ENCODE measurements at places on chromosomes 1 and 21.

DNA sequence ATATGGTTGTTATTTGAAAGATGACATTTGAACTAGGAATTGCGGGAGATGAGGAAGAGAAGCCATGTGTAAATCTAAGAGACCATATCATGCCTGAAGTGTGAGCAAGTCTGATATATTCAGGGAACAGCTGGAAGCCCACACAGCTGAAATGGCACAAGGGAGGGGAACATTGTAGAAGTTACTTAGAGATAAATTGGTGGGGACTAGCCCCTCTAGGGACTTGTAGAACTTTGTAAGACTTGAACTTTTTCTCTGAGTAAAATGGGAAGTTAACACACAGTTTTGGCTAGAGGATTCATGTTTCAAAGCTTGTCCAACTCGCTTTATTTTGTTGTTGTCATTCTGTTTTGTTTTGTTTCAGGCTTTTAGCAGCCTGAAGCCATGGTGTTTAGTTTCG is 216.4 kb downstream of the FMN2 start:
- DNase-seq = no peak

- no peak for DNase-seq
These were observed 253.8 kb upstream of the RAB4A start for GRCh38 chr1:229017091-229017490.

DNA sequence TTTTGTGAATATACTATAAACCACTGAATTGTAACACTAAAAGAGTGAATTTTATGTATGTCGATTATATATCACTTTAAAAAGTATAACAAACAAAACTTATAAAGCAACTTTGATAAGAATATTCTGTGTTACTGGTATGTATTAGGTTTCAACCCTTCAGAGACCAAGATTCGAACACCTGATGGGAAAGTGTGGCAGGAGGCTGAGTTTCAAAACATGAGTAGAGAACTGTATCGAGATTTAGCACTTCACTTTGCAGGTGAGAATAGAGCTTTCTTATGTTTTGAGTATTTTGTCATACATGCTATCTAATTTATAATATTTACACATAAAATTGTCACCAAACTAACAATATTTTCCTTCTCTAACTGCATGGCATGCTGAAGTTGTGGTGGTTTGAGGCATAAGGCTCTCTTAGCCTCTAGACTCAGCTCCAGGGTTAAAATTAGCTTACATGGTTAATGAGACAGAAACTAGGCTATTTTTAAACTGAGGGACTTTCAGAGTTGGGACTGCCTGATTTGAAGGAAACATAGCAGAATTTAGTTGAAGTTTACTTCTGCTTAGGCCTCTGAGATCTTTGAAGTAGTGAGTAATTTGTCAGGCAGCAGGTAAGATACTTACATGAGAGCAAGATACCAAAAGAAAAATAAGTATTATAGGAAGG is 48.6 kb downstream of the CEP350 start:
- no peak for DNase-seq

DNA sequence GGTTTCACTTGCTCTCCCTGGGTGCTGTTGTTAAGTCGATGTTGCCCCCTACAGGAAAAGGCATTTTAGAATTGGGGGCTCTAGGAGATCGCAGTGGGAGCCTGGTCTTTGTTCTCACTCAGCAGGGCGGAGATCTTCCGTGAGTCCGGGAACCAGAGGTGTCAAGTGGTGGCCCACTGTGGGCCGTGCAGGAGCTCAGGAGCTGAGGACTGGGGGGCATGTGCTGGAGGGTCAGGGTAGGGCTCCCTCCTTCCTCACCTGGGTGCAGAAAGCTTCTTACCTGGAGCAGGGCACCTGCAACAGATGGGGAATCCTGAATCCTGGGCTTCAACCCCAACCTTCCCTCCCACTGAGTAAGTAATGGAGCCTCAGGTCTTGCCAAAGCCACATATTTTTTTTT is 392.7 kb downstream of the NPHP4 start:
- no peak for DNase-seq

- DNase-seq = no peak
These were observed 127.3 kb downstream of the ROR1 start for GRCh38 chr1:63901094-63901493.

GRCh38 chr1:48676822-48677221 is 99.9 kb downstream of the BEND5 start:
- no peak for DNase-seq

- DNase-seq = peak; percentile 5
These were observed 328.9 kb downstream of the PTBP2 start for GRCh38 chr1:97050506-97050905.

DNA sequence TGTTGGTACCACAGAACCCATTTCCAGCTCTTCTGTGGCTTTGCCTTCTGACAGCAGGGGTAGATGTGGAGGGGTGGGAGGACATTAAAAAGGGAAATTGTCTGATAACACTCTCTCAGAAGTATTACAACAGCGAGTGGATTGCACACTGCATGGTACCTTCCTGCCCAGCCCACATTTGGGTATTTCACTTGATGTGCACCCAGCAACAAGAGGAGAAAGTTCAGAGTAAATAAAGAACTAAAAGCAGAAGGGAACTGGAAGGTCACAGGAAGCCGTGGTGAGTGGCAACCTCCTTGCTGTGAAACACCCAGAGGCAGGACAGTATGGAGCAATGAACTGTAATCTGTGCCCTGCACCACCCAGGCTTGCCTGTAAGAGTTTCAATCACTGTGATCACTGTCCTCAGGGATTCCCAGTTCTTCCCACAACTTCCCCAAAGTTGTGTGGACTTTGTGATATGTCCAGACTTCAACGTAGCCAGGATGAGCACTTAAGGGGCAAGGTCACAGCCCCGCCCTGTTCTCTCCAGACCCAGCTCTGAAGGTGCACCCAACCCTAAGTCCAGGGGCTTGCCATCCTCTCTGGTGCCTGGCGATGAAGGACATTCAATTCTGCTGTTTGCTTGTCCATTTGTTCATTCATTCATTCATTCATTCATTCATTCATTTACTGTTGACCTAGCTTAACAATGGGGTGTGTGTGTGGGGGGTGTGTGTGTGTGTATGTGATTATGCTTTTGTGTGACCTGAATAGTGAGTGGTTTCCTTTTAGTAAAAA is 18.7 kb upstream of the F5 start:
- DNase-seq = no peak

GRCh38 chr1:18384471-18384870 is 96.3 kb upstream of the KLHDC7A start:
- DNase-seq = no peak

- no peak for DNase-seq
These were observed 48.1 kb upstream of the VTCN1 start for GRCh38 chr1:117258791-117259190.

GRCh38 chr1:201788296-201788695 is 40.7 kb upstream of the IPO9 start:
- no peak for DNase-seq

DNA sequence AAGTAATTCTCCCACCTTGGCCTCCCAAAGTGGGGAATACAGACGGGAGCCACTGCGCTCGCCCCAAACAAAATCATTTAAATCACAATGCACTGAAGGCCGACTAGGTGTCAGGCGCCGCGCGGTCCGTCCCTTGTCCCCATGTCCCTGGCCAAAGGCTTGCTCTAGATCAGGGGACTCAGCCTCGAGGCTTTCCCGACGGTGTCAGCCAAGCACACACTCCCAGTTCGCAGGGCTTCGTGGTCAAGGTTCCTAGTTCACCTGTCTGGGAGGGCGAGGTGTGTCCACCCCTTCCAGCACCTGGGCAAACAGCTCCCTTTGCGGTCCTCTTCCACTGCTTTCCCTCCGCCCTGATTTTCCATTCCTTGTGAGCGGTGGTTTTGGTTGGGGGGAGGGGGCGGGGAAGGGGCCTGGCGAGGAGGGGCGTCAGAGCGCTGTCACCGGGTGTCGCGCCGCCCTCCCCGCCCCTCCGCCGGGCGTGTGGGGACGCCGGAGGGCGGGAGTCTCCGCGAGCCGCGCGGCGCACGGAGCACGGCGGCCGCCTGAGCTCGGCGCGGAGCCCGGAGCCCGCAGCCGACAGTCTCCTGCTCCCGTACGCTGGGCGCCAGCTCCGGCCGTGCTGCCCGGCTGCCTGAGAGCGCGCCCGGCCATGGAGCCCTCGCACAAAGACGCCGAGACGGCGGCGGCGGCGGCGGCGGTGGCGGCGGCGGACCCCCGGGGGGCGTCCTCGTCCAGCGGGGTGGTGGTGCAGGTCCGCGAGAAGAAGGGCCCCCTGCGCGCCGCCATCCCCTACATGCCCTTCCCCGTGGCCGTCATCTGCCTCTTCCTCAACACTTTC is at the start of gene STUM:
STUM (plus strand) TSS at position 509 of the 838 bp plus-strand sequence; CDS start at position 650, 141 bp downstream.
- no peak for DNase-seq

GRCh38 chr1:40432644-40433390 is 17.5 kb upstream of the ZFP69B start:
- DNase-seq = no peak

Data from left kidney (tissue), 8 donors.